ENCODE measurements at places on chromosomes 13 and 19. TPM values are rescaled to one million over a fixed set of nuclear protein-coding genes. Genes with fewer than 3 reads are reported as not detected.

The ZNF723 gene
- not detected for total RNA-seq

The DUS3L gene
- 65.1 TPM for total RNA-seq

The ANKLE1 gene
- total RNA-seq: 4.9 TPM

The UNC13A gene
- total RNA-seq: 6.4 TPM

The ZNF865 gene
- 20.3 TPM for total RNA-seq

The RFPL4AL1 gene
- not detected for total RNA-seq

The ANGPTL4 gene
- total RNA-seq: not detected

The SERPINE3 gene
- total RNA-seq: not detected

The RGS9BP gene
- not detected for total RNA-seq

The ATP4A gene
- not detected for total RNA-seq

The SHD gene
- total RNA-seq: 2.7 TPM

The PSG7 gene
- total RNA-seq: not detected

The FFAR3 gene
- total RNA-seq: not detected

The NCLN gene
- 84.1 TPM for total RNA-seq

The STXBP2 gene
- total RNA-seq: 5.2 TPM

The CACNG7 gene
- 25.3 TPM for total RNA-seq

The CEACAM7 gene
- total RNA-seq: not detected

The KLHL1 gene
- total RNA-seq: 0.23 TPM

The SBNO2 gene
- 28.0 TPM for total RNA-seq

The C19orf25 gene
- 41.5 TPM for total RNA-seq

The CELF5 gene
- total RNA-seq: 2.3 TPM

The ZNF793 gene
- 17.7 TPM for total RNA-seq

The LPAR2 gene
- 115 TPM for total RNA-seq

The CD177 gene
- not detected for total RNA-seq

The SYNE4 gene
- 0.30 TPM for total RNA-seq

The FGF22 gene
- 0.84 TPM for total RNA-seq

The STOML3 gene
- not detected for total RNA-seq

The ZNF584 gene
- total RNA-seq: 28.4 TPM

The CACNG6 gene
- total RNA-seq: 0.77 TPM

The SGTA gene
- total RNA-seq: 89.9 TPM

The C5AR1 gene
- 0.44 TPM for total RNA-seq

The C13orf42 gene
- total RNA-seq: not detected
